HT1080 (cell line): ENCODE measurements at places on chromosomes 4 and X. TPM values are rescaled to one million over a fixed set of nuclear protein-coding genes. Genes with fewer than 3 reads are reported as not detected.

Gene ADGRG2
- total RNA-seq = 0.06 TPM in 1 of 2 replicates, not detected in the other

Gene VCX3A
- total RNA-seq = 0.27 and 0.72 TPM in 2 replicates

DNA sequence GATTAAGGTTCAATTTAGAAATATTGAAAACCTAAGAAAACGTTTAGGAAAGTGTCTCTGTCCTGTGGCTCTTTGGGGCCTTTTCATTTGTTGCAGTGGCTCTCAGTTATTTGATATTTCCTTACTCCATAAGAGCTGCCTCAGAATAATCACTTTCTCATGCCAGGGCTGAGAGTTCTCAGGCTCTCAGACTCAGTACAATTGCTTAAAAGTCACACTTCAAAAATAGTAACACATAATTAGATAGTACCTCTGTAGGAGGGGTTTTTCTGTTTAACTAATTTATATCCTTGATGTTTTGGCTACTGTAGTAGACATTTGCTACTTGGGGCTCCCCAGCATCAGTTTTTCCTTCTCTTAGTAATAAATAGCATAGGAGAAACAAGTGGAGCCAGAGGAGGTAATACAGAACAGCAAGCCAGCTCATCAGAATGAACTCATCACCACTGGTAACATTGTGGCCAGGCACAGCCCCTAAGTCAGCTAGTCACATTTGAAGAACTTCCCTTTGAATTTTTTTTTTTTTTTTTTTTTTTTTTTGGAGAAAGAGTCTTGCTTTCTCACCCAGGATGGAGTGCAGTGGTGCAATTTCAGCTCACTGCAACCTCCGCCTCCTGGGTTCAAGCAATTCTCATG, 8.0 kb upstream of the HNRNPD start:
- DNase-seq = no peak

GRCh38 chrX:87045352-87045751, 472.2 kb upstream of the KLHL4 start:
- DNase-seq = no peak

DNA sequence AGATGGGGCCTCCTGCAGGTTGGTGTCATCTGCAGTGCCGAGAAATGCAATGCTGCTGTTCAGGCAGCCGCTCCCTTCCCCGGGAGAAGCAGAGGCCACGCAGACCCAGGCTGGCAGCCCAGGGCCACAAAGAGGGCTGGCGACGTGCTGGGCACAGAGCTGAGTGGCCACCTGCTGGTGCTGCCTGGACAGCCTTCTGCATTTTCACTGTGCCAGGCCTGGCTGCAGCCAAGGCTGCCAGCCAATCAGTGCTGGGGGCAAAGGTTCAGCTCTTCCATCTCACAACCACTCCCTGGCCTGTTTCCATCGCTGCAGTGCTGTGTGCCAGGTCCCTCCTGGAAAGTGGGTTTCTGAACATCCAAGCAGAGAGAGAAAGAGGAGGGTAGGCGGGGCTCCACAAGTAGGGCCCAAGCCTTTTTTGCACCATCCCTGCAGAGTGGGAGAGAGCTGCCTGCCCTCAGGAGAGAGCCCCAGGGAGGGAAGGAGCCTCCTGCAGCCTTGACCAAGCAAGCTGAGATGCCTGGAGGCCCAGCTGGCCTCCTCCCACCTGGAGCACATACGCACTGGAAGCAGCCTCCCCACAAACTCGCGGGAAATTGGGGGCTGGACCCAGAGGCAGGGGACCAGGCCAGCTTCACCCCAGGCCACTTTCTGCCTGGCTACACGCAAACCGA, 20.1 kb downstream of the ADRA2C start:
- no peak for DNase-seq

GRCh38 chrX:926070-926469, 286.4 kb downstream of the CRLF2 start:
- DNase-seq = no peak

DNA sequence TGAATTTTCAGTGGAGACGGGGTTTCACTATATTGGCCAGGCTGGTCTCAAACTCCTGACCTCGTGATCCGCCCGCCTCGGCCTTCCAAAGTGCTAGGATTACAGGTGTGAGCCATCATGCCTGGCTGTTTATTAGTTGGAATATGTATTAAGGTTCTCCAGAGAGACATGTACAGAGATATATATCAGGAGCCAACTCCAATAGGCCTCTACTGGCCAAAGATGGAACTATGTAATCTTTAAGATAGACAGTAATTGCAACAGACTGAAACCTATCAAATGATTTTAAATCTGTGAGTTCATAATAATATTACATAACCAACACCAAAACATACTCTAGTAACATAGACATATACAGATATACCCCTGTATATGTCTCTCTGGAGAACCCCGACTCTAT, 5.8 kb upstream of the DMP1 start:
- DNase-seq = no peak

- DNase-seq = no peak
Observed at GRCh38 chr4:108327642-108328382, 159.1 kb upstream of the LEF1 start.
